ENCODE measurements at places on chromosomes 2 and 18.
A peak's percentile ranks its signal among the peaks of the same experiment; 100 is the strongest.

DNA sequence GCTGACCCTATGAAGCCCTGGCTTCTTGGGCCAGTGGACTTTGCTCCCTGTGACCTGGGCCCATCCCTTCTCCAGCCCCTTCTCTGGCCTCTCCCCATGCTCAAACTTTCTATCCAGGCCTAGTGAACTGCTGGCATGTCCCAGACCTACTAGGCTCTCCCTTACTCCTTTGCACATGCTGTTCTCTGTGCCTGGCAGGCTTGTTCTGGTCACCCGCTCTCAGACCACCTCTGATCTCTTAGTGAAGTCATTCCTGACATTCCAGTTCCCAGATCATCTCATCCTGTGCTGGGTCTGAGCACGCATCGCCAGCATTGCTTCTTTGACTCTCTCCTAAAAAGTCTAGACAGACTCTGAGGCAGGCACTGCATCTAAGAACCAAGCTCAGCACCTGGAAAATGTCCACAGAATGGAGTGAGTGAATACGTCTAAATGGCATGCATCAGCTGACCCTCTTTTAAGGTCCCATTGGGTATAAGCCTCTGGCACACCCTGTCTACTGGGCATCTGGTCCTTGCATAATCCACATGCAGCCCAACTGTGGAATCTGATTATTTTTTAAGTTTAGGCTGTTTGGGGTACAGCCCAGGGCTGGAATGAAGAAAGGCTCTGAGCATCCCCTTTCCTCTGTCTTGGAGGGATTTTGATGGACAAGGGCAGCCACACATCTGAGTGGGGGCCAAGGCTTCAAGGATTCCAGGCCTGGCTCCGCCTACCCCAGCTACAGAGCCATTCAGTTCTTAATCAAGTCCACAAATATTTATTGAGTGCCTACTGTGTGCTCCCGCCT lies 130.6 kb upstream of the HAAO start:
- DNase-seq: no peak

GRCh38 chr2:130241041-130241707 lies 42.9 kb upstream of the TUBA3E start:
- DNase-seq: no peak

DNA sequence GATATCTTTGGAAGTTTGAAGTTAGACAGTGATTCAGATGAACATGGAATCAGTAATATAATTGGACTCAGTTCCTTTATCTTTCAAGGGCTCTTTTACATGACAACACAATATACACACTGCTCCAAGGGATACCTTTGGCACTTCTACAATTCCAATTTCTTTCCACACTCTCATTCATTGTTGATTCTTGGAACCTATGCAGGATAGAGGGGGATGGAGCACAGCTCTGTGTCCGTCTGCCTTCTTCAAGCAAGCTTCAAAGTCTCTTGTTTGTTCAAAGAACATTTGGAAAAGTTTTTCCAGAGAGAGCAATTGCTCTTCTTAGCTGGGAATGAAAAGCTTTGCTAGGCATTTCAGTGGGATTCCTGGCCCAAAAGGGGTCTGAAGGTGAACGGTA lies 276.2 kb upstream of the ZEB2 start:
- no peak for DNase-seq

GRCh38 chr2:171487803-171488259 lies 34.4 kb upstream of the CYBRD1 start:
- DNase-seq: no peak

GRCh38 chr2:204364860-204365535 lies 180.3 kb upstream of the PARD3B start:
- DNase-seq: no peak

- no peak for DNase-seq
Observed at GRCh38 chr2:191815010-191815409, 31.9 kb downstream of the CAVIN2 start.

DNA sequence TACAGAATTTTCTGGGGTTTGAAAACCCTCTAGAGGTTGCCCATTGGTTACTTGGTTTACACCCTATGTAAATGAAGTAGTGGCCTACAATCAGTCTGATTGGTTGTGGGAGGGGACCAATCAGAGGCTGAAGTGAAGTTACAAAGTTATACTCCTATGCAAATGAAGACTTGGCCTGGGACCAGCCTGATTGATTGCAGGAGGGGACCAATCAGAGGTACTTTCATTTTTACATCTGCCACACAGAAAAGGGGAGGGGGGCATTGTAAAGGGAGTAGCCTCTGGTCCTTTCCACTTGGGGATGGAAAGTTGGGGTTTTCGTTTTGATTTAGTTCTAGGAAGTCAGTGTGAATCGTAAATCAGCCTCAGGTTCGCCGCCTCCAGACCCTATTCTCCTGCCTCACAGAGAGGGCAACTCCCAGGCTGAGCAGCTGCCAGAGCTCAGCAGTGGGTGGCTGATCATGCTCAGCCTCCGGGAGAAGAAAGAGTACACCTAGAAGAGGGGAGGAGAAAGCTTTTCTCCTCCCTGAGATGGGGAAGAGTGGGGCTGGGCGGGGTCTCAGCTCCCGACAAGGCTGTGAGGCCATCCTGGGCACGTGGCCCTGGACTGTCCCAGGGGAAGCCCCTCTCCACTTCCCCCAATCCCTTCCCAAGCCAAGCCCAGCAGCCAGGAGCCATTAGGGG lies 372.5 kb downstream of the GALR1 start:
- no peak for DNase-seq

- no peak for DNase-seq
Observed at GRCh38 chr2:108776475-108776874, 10.1 kb upstream of the CCDC138 start.

DNA sequence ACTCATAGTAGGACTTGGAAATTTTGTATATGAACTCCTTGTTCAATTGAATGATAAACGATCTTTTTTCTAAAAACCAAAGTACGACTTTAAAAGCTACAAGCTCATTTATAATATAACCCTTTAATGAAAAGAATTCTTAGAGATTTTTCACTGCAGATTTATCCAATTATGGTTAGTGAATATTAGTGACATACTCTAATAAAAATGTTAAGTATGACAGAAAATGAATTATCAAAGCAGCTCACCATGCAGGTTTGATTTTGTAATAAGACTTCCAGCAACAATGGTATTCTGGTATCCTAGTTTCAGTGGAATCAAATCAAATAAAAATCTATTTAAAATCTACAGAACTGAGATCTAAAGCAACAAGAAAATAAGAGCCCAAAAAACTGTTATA lies 38.5 kb downstream of the PRPF40A start:
- DNase-seq: no peak

- no peak for DNase-seq
Observed at GRCh38 chr2:7919510-7919909, 762.3 kb upstream of the ID2 start.

GRCh38 chr18:45782662-45783061 lies 42.8 kb upstream of the SIGLEC15 start:
- no peak for DNase-seq

- no peak for DNase-seq
Observed at GRCh38 chr2:43897492-43897891, 58.7 kb downstream of the ABCG8 start.

DNA sequence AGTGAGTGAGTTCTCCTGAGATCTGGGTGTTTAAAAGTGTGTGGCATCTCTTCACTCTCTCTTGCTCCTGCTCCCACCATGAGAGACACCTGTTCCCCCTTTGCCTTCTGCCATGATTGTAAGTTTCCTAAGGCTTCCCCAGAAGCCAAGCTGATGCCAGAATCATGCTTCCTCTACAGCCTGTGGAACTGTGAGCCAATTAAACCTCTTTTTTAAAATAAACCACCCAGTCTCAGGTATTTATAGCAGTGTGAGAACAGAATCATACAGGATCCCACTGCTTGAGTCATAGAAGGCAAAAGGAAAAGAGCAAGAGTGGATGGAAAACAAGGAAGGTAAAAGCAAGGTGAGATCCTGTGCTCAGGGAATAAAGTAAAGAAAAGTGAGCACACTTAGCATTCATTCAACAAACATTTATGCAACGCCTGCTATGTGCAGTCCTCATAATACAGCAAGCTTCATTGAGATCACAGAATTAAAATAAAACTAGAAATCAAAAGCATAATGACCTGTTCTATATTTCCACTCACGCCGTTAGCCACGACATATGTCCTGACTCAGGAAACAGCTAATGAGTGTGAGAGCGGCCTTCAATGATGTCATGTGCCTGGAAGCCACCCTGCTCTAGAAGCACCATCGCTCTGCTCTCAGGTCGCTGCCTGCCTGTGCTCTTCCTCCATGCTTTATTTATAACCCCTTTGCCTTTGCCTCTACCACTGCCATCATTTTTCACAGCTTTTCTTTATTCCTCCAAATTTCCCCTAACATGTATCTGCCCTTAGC lies 11.3 kb upstream of the COPS8 start:
- DNase-seq: no peak

DNA sequence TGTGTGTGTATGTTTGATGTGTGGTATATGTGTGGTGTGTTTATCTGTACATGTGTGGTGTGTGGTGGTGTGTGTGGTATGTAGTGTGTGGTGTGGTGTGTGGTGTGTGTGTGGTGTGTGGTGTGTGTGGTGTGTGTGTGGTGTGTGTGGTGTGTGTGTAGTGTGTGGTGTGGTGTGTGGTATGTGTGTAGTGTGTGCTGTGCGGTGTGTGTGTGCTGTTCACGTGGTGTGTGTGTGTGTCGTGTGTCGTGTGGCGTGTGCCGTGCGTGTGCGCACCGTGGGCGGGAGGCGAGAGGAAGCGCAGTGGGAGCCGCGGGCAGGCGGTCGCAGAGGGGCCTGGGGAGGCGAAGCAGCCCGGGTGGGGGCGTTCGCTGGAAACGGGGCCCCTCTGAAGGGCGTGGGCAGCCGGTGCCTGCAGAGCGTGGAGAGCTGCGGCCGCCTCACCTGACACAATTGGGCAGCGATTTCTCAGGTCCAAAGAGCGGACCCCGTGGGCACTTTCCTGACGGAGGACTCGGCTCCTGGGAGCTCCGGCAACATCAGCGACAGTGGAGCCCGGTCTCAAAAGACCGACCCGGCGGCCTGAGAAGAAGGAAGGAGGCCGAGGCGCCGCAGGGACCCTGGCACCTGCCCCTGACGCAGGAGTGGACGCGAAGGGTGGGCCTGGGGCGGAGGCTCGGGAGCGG lies 741.1 kb upstream of the SALL3 start:
- DNase-seq: no peak

DNA sequence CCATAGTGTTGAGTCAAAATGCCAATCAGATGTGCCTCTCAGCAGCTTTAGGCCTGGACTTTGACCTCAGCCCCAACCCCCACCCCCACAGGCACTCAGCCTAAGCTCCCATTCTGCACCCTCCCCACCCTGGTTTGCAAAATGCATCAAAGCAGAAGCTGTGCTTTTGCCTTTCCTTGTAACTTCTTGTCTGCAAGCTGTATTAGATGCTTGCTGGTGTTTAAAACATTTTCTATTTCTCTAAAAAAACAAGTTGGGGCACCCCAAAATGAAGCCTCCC lies 26.6 kb upstream of the STEAP3 start:
- DNase-seq: no peak

GRCh38 chr18:5895876-5896740 lies 786 bp upstream of the TMEM200C start:
- no peak for DNase-seq

- no peak for DNase-seq
Observed at GRCh38 chr18:71471963-71472725, 1072.0 kb downstream of the CBLN2 start.

DNA sequence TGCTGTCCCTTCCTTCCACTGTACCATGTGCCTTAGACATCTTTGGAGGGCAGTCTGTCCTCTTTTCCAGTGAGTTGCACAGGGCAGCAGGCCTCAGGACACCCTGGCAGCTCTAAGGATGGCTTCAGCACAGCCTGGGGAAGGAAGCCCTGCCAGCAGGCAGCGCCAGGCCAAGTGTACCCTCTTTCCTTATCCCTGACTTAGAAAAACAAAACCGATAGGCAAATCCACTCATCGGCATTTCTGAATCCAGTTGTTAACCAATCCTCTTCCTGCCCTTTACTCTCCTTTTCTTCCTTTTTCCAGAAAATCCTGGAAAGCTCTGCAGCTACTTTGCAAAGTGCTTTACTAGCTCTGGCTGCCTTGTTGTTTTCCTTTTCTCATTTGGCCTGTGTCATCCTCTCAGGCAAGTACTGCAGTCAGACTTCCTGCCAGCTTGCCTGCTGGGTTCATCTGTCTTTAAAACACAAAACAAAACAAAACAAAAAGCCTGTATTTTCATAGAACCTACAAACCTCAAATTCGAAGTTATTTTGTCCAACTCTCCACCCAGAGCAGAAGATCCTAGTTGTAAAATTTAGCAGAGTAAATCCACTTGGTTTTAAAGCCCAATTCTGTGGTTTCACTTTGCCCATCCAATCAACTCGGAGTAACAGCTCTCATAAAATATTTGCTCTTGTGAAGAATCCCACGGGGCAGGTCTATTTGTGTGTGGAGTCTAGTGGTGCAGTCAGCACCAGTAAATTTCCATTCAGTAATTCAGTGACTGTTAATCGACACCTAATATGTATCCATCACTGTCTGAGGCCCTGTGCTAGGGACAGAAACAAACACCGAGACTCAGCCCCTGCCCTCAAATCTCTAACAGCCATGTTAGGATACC lies 45.2 kb downstream of the PCBP1 start:
- DNase-seq: peak; percentile 42

- no peak for DNase-seq
Observed at GRCh38 chr2:37689751-37690150, 18.3 kb upstream of the CDC42EP3 start.

- DNase-seq: no peak
Observed at GRCh38 chr2:225797394-225797793, 397.9 kb downstream of the NYAP2 start.

GRCh38 chr18:34493099-34493544 lies 217.0 kb upstream of the DTNA start:
- peak; percentile 63 for DNase-seq

DNA sequence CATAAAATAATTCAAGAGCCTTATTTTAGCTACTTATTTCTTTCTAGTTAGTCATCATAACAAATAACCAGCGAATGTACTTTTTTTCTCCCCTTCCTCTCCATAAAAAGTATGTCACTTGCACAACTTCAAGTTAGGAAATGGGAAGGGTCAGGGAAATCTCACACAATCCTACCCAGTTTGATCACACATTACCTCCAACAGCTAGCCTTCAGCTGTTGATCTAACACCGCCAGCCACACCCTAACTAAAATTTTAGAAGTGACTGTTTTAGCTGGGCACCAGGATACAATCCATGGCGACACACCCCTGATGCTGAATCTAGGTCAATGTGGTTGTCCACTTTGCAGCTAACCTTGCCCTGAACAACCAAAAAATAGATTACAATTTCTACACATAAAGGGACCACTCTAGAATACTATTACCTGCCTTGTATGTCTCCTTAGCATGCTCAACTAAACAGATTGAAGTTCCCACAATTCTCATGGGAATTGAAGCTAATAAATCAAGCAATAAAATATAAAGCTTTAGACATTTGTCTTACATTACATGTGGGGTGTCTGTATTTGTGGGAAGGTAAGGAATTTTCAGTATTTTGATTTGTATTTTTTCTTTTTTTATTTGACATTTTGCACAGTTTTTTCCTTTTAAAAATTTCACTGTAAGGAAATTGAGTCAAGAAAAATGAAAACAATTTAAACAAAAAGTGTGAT lies 7.3 kb upstream of the COL3A1 start:
- DNase-seq: no peak

GRCh38 chr2:3044587-3045317 lies 332.9 kb downstream of the EIPR1 start:
- DNase-seq: no peak

GRCh38 chr2:36572054-36572718 lies 25.8 kb downstream of the FEZ2 start:
- DNase-seq: no peak
